Activated naive CD4-positive, alpha-beta T cell treated with anti-CD3 and anti-CD28 coated beads, Interleukin-2, amount 10 ng/mL, durations not matched to agents 7 days and 5 days (primary cell): ENCODE measurements at places on chromosomes 7 and 10.

DNA sequence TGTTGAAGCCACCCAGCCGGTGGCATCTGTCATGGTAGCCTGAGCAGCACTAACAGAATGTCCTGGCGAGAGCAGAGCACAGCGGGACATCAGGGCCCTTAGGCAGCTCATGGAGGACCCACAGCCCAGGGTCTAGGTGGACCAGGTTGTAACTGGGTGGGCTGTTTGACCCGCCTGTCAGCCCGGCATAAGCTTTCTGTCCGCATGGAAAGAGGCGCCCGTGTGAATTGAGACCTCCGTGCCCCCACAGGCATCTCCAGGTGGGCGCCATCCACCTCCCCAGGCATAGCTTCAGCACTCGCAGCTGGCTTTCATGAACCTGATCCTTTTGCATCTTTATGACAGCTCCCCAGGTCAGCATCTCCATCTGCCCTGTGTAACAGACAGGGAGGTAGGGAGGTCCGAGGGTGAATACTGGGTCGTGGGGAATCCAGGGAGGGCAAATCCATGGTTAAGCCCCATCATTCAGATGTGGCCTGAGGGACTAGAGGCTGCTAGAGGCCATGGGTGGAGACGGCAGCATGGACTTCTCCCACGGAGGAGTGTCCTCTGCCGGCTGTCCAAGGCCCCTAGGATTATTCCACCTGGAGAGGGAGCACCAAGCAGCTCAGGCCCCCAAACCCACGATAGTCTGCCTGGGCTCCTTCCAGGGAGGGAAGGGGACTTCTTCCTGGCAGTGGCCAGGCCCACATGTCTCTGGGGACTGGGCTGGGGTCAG, 371.6 kb upstream of the MKI67 start:
- DNase-seq = no peak

DNA sequence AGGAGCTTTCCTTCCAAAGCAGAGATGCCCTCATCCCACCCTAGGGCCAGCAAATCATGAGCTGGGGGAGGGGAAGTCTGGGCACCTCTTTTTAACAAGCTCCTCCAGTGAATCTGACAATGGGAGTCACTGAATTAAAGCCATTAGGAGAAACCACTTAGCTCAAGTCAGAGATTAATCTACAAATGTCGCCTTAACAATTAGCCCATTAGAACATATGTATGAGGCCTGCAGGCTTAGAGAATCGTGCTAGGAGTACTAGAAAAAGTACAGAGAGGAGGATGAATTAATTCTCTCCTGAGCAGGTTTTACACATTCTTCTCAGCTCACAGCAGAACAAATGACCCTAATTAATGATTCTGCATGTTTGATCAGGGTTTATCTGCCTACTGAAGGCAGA, 381.3 kb downstream of the KCNMA1 start:
- DNase-seq = no peak

DNA sequence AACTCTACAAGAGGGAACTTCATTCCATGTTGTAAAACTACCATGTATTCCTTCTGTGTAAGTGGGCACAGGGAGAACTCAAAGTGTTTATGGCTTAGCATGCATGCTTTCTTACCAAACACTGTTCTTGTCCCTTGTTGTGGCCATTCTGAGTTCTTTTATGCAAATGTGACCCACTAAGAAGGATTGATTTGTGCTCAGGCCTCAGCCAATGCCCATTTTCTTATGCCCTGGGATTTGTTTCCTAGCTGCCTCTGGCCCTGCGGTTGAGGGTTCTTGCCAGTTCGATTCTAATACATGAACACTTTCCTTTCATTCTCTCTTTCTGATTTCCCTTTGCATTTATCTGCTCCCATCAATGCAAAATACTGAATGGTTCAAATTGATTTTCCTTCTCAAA, 316.7 kb downstream of the NRG3 start:
- no peak for DNase-seq

DNA sequence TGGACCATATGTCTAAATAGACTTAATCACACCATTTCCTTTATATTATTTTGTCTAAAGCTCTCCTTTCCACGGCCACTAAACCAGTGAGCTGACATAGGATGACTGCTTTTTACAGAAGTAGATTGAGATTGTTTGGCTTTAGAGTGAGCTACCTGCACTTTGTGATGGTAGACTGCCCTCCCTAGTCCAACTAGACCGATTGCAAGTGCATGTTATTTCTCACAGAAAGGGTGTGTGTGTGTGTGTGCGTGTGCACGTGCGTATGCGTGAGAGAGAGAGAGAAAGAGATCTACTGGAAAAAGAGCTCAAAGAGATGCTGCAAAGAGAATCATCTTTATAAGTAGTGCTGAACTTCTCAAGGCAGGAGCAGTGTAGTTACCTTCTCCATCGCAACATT, 60.7 kb downstream of the VCL start:
- DNase-seq = peak; percentile 52

DNA sequence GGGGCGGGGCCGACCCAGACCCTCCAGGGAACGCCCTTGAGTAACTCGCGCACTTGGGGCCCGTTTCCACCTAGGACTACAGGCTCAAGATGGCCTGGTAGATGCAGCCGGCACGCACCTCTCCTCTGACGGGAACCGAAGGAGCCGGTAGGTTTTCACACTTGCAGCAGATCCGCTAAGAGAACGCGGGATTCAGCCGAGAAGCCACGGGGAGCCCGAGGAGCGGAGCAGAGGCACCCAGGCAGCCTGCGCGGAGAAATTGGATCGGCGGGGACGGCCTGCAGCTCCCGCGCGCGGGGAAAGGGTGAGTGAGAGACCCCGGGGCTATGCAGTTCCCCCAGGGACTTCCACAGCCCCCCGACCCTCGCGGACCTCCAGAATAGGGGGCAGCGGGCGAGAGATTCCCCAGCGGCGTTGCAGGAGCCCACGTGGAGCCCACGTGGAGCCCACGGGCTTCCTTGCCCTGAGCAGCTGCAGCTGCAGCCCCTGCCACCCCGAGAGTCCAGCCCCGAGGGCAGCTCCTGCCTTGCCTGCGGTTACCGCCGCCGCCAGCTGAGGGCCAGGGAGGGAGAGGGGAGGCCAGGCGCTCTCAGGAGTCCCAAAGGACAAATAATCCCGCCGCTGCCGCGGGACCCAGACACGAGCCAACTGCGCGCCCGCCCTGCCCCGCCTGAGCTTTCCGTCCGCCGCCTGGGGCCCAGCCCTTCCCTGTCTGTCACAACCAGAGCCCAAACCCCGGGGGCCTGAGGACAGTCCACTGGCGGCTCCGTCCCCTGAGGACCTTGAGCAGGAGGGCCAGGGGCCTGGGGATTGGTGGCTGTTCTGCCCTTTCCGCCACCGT, 13.1 kb downstream of the IFT22 start:
- peak; percentile 53 for DNase-seq

DNA sequence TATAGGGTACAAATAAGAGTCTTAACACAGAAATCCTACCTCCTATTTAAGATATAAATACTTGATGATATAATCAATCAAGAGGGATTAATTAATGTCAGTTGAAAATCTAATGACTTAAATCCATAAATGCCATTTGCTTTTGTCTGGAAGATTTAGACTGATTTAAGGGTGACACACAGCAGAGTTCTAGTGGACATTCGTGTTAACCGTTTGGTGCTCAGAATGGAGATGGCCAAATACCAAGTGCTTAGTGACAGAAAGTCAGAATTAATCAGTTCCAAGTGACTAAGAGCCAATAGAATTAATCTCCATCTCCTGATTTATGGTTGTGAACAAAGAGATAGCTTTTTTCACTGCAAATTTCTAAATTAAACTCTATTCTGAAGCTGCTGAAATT, 36.2 kb downstream of the NAMPT start:
- DNase-seq = no peak

DNA sequence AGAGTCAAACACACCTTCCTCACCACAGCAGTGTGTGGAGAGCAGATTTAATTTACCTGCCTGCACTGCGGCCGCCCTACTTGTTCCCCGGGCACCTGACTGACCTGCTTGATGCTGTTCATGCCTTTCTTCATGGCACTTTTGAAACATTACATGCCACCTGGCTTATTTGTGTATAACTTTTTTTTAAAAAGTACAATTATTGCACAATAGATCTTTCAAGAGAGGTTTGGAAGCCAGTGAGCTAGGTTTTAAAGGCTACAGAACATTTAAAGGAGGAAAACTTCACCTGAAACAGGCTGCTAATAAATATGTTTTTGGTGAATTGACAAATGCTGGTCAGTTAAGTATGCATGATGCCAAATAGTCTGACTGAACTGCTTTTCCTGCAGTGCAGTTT, 33.1 kb downstream of the SLC18A2 start:
- DNase-seq = no peak

DNA sequence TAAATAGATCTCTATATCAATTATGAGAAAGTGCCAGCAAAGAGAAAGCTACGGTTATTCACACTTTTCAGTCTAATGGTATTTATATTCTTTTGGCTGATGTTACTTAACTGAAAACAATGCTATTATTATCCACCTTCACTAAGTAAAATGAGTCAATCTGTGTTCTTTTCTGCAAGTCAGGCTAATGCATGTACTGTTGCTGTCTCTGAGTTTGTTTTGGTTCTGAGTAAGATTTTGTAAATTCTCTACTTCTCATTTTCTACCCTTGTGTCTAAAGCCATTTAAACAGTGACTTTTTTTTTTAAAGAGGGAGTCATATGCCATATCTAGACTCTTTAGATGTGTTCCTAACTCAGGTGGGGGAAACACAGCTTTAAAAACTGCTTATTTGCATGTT, 7.5 kb downstream of the VWC2 start:
- DNase-seq = no peak

GRCh38 chr7:74615933-74616780, 41.4 kb upstream of the GTF2I start:
- no peak for DNase-seq

DNA sequence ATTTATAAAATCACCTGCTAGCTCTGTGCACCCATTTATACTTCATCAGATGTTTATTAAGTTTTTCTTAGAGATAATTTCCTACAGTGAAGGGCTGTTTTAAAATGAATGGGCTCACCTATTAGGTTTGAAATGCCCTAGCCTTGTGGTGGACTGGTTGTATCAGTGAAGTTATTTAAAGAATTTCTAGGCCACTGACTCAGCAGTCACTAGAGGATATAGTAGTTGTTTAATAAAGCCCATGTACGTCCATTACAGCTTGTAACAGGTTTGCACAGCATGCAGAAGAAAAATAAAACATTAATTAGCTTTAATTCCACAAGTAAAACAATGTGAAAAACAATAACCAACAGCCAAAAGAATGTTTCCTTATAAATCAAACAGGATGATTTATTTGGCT, 128.0 kb downstream of the RSU1 start:
- no peak for DNase-seq

GRCh38 chr10:111686796-111687195, 496.8 kb downstream of the GPAM start:
- no peak for DNase-seq

DNA sequence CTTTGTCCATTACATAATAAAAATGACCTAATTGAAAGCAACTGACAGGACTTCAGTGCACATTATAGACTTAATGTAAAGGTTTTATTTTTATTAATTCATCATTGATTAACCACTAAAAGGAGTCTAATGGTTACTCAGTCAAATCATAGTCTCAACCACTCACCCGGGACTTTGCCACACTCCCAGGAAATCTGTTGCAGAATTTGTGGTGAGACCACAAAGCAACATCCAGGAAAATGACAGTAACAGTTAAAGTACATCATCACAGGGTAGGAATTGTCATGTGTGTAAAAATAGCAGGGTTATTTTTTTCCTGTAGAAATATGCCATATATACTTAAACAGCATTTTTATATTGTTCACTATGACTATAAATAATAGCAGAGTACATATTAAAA, 6.3 kb upstream of the HGF start:
- DNase-seq = no peak

DNA sequence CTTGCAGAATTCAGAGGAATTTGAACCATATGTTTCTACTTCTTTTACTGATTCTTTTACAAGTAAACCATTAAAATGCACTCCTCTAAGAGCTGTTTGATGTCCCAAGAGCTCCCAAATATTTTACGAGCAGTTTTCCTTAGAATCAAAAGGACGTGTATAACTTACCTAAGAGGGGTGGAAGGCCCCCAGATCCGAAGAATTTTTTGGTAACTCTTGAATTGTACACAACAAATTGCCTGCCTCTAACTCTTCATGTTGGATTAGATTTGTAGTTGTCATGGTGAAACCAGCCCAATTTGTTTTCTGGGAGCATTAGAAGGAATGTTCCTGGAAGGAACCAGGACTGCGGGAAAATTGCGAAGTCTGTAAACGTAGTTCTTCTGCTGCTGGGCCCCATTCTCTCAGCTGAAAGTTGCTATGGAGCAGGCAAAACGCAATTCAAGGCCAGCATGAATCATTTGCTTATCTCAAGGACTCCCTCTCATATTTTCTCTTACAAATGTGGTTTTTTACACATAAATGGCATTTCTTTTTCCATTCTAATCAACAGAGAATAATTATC, 124.8 kb upstream of the TMEM72 start:
- DNase-seq = no peak

DNA sequence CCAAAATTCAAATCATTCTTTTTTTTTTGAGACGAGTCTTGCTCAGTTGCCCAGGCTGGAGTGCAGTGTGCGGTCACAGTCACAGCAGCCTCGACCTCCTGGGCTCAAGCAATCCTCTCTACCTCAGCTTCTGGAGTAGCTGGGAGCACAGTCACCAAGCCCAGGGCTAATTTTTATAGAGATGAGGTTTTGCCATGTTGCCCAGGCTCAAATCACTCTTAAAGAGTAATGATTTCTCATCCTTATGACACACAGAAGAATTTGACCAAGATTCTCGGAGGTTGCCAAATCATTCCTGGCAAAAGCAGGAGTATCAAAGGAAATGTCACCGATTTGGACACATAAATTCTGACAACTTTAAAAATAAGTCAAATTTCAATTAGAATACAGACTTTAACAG, 39.1 kb downstream of the SIRT1 start:
- DNase-seq = no peak

DNA sequence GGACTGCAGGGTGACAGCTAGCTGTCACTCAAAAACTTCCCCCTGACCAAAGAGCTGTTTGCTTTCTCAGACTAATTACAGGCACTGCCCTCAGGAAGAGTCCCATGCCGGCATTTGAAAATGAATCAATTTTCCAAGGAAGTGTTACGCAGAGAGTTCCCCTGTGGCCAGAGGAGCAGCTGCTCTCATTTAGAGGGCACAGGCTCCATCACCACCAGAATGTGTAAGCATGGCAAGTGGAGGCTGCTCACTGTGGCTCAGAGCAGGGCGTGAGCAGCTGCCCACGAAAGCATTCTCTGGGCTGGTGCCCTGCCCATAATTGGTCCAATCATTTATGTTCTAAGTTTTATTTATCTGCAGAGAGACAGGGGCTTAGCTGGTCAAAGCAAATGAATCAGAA, 202.2 kb downstream of the RAMP3 start:
- no peak for DNase-seq

DNA sequence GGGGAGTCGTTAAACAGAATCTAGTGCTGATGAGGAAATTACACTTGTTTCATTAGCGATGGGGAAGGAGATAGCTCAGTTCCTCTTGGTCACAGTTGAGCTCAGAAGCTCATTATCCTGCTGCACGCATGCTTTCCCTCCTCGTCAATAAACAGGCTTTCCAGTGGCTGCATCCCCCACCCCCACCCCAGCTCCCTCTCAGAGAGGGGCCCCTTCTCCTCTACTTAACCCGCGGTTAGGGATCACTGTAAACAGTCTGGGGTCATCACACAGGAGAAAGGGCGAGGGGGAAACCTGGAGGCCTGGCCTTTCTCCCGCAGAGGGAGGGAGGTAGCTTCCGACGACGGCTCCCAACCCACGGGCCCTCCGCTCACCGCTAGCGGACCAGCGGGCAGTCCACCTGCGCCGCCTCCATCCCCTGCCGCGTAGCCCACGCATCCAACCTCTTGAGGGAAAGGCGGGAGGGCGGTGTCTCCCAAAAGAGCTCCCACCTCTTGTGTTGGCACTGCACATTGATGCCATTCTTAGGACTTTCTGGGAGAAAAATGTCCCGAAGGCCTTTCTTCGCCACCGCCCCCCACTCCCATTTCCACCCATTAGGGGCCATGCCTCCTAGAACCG, 80.8 kb downstream of the PAX2 start:
- DNase-seq = no peak
